ENCODE measurements at places on chromosomes 6 and 20. TPM values are rescaled to one million over a fixed set of nuclear protein-coding genes. Genes with fewer than 3 reads are reported as not detected.

The SLC22A16 gene
- total RNA-seq, result not detected

- DNase-seq, result no peak
These were observed 2.8 kb downstream of the NKX2-4 start for GRCh38 chr20:21394551-21394950.

DNA sequence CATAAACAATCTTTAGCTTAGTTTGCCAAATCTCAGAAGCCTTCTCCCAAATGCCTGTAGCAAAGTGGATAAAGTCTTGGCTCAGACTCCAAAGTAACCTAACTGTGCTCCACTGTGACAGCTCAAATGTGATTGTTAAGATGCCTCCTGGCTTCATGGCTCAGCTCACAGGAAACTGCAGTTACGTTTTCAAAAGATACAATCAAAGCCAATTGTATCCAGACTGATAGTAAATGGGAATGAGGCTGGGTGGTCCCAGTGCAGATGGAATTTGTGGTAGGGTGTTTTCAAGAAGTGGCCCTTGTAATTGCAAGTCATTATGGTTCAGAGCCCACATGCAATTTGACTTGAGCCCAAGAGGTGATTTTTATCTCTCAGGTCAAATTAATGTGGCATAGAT is 151.2 kb upstream of the TAB2 start:
- DNase-seq, result no peak

DNA sequence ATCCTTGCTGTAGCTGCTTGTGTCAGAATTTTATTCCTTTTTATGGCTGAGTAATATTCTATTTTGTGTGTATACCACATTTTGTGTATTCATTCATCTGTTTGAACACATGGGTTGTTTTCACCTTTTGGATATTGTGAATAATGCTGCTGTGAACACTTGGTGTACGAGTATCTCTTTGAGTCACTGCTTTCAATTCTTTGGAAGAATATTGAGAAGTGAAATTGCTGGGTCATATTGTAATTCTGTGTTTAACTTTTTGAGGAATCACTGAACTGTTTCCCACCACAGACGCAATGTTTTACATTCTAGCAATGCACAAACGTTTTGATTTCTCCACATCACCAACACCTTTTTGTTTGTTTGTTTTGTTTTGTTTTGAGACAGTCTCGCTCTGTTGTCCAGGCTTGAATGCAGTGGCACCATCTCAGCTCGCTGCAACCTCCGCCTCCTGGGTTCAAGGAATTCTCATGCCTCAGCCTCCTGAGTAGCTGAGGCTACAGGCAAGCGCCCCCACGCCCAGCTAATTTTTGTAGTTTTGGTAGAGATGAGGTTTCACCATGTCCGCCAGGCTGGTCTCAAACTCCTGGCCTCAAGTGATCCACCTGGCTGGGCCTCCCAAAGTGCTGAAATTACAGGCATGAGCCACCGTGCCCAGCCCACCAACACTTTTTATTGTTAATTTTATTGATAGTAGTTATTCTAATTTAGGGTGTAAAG is 21.7 kb downstream of the CPXM1 start:
- no peak for DNase-seq

- DNase-seq, result no peak
These were observed 134.7 kb downstream of the FAM83B start for GRCh38 chr6:54981276-54981609.
